ENCODE measurements at places on chromosomes 3 and 15. TPM values are rescaled to one million over a fixed set of nuclear protein-coding genes. Genes with fewer than 3 reads are reported as not detected.

GRCh38 chr3:134315286-134316106 lies 58.8 kb downstream of the AMOTL2 start:
- H3K27me3 ChIP-seq, result no peaks in the 10 kb centered on the region
- H3K4me1 ChIP-seq, result peaks cover 13% of the 10 kb centered on the region
- H3K27ac ChIP-seq, result no peak overlapping the region
- no peak overlapping the region for H3K4me3 ChIP-seq

GRCh38 chr15:56758770-56759449 lies 25.6 kb upstream of the ZNF280D start:
- no peak for DNase-seq
- H3K27me3 ChIP-seq, result no peaks in the 10 kb centered on the region

- DNase-seq, result no peak
- H3K27me3 ChIP-seq, result no peaks in the 10 kb centered on the region
- H3K4me3 ChIP-seq, result no peak overlapping the region
- no peaks in the 10 kb centered on the region for H3K36me3 ChIP-seq
- H3K4me1 ChIP-seq, result no peaks in the 10 kb centered on the region
These were observed 37.8 kb downstream of the SMARCC1 start for GRCh38 chr3:47743855-47744254.

DNA sequence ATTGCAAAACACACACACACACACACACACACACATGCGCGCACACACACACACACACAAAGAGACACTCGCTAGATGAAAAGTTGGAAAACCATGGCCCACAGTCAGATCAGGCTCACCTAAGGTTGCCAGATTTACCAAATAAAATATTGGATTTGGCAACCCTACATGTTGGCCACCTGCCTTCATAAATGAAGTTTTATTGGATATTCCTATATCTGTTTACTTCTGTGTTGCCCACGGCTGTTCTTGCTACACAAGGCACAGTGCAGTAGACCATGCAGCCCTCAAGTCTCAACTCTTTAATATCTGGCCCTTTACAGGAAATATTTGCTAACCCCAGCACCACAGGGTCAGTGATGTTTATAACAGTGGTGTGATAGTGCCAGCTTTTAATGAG lies 445.0 kb upstream of the PROK2 start:
- no peaks in the 10 kb centered on the region for H3K36me3 ChIP-seq
- no peak overlapping the region for H3K4me3 ChIP-seq
- no peaks in the 10 kb centered on the region for H3K4me1 ChIP-seq
- no peak overlapping the region for H3K27ac ChIP-seq
- DNase-seq, result no peak
- H3K27me3 ChIP-seq, result no peaks in the 10 kb centered on the region

ITIH3 gene
- not detected for total RNA-seq

DNA sequence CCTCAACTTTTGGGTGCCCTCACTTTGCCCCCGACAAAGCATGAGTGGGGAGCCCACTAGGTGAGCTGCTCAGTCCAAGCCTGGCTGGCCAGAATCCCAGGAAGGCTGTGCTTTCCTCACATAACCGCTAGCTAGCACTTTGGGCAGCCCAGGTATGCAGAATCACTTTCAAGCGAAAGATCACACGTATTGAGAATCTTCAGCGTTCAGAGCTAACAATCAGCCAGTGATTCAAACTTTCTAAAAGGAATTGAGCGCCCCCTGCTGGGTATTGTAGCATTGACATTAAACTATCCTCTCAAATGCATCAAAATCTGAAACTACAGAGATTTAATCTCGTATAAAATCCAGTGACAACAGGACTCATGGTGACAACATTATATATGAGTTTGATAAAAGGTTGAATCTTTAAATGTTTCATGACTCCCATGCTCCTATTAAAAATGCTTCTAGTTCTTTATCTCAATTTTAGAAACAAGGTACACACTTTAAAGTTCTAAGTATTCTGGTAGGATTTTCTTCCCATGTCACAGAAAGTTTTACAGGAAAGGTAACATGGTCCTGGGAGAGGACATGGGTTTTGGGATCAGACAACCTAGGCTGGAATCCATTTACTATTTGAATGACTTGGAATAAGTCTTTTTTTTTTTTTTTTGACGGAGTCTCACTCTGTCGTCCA lies 11.8 kb downstream of the ANAPC13 start:
- DNase-seq, result peak; percentile 52
- no peaks in the 10 kb centered on the region for H3K36me3 ChIP-seq
- H3K4me3 ChIP-seq, result no peak overlapping the region
- no peaks in the 10 kb centered on the region for H3K27me3 ChIP-seq
- no peak overlapping the region for H3K27ac ChIP-seq

RASGRP1 gene
- total RNA-seq, result 1.2 TPM

SLC22A13 gene
- total RNA-seq, result not detected

DNA sequence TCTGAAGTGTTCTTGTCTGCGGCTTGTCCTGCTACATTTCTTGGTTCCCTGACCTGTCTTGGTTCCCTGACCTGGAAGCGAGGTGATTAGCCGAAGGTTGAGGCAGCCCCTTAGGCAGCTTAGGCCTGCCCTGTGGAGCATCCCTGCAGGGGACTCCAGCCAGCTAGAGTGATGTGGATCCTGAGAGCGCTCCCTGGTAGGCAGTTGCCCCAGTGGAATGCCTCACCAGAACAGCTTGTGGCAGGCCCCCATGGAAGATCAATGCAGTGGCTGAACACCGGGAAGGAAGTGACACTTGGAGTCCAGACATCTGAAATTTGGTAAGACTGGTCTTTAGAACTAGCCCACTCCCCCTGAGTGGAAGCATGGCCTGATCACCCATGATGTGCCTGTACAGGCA lies 5.5 kb upstream of the ROBO1 start:
- no peak for DNase-seq
- H3K36me3 ChIP-seq, result no peaks in the 10 kb centered on the region
- no peaks in the 10 kb centered on the region for H3K4me1 ChIP-seq
- no peaks in the 10 kb centered on the region for H3K27me3 ChIP-seq
- H3K4me3 ChIP-seq, result no peak overlapping the region

TUSC7 gene
- not detected for total RNA-seq

DNA sequence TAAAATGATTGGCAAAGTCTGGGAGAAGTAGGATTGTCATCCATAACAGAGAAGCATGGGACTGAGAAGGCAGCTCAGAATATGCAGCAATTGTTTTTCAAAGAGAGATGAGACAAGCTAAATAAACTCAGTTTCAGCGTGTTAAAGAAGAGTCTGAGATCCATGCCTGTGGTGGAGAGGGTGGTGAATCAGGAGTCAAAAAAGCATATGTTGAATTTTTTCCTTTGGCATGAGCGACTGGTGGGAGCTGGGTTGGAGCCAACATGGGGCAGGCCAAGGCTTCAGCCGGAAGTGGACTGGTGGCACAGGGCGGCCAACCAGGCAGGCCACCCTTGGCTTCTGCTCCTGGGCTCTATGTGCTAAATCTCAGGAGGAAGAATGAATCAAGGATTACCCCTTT lies 102.0 kb downstream of the SST start:
- no peaks in the 10 kb centered on the region for H3K36me3 ChIP-seq
- H3K27me3 ChIP-seq, result no peaks in the 10 kb centered on the region
- H3K27ac ChIP-seq, result no peak overlapping the region

- H3K27me3 ChIP-seq, result no peaks in the 10 kb centered on the region
- DNase-seq, result no peak
- H3K4me3 ChIP-seq, result no peak overlapping the region
These were observed 781.7 kb downstream of the MECOM start for GRCh38 chr3:168881804-168882203.

- H3K4me1 ChIP-seq, result no peaks in the 10 kb centered on the region
- no peak for DNase-seq
- H3K27ac ChIP-seq, result peak overlapping the region; percentile 1
- no peak overlapping the region for H3K4me3 ChIP-seq
- no peaks in the 10 kb centered on the region for H3K27me3 ChIP-seq
These were observed 25.9 kb upstream of the SPRED1 start for GRCh38 chr15:38226608-38227266.

GRCh38 chr3:194142156-194142910 lies 6.4 kb downstream of the HES1 start:
- no peak for DNase-seq
- H3K4me3 ChIP-seq, result no peak overlapping the region
- H3K27me3 ChIP-seq, result no peaks in the 10 kb centered on the region
- no peaks in the 10 kb centered on the region for H3K36me3 ChIP-seq
- H3K4me1 ChIP-seq, result peaks cover 35% of the 10 kb centered on the region

DNA sequence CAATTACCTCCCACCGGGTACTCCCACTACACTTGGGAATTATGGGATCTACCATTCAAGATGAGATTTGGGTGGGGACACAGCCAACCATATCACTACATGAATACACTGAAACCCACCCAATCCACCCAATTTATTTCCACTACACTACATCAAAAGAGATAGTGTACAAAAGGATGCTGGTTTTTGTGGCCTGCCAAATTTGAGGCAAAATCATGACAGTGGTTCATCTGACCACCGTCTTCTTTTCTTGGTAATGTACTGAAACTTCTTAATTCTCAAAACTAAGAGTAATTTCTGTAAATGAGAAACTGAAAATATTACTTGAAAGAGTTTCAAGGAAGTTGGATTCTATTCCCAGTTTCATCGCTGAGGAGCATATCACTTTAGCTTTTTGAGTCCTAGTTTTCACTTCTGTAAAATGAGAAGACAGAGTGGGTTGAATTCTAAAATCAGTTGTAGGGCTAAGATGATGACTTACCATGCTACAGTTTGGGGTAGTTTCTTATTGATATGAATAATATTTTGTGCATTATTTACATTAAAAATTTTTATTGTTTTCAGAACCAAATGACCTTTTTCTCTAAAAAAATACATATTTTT lies 360.4 kb upstream of the CNTN6 start:
- no peak overlapping the region for H3K4me3 ChIP-seq
- no peak overlapping the region for H3K27ac ChIP-seq
- no peaks in the 10 kb centered on the region for H3K27me3 ChIP-seq
